GM23248 (cell line): ENCODE measurements at places on chromosomes 11 and 22. TPM values are rescaled to one million over a fixed set of nuclear protein-coding genes. Genes with fewer than 3 reads are reported as not detected.

The ELMOD1 gene
- 0.76 TPM in 1 of 2 replicates, not detected in the other for total RNA-seq

GRCh38 chr11:119484741-119485605, 62.0 kb upstream of the THY1 start:
- no peak for DNase-seq
- H3K27me3 ChIP-seq: peaks cover 22% of the 10 kb centered on the region
- no peaks in the 10 kb centered on the region for H3K36me3 ChIP-seq

The CECR2 gene
- total RNA-seq: not detected in 2 replicates

DNA sequence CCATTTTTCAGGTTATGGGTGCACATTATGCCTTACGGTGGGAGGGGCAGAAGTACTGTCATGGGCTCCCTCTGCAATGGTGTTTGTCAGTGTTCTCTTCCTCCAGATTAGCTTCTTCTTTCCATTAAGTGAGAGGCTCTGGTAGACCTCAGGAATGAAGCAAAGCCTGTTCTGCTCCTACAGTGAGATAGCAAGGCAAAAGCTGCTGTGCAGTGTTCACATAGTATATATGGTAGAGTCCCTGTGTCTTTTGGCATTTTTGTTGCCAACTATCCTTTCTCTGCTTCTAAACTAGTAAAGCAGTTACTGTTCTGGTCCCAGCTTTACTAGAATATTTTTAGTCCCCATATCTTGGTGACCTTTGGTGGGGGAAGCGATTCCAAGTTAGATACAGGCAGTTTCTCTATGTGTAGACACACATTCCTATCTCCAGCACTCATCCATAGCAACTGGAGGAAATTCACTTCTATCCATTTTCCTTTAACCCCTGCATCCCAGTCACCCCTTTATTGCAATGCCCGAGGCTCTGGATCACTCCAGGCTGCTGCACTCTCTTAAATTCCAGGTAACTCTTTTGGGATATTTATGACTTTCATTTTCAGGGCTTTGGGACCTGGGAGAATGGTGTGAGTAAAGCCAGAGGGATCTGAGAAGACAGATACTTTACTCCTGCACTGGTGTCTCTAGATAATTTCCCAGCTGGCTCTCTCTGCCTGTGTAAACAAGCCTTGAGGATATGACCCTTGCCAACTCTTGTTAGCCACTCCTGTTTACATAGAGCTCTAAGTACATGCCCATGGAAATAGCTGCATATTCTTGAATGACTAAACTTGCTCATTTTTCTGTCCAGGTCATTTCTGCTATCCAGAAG, 3.9 kb upstream of the TRIM34 start:
- H3K4me3 ChIP-seq: peak overlapping the region; percentile 56
- peak overlapping the region; percentile 98 for H3K27ac ChIP-seq
- H3K27me3 ChIP-seq: no peaks in the 10 kb centered on the region
- H3K36me3 ChIP-seq: no peaks in the 10 kb centered on the region

The SCN3B gene
- not detected in 2 replicates for total RNA-seq
